ENCODE measurements at places on chromosomes 4 and X. TPM values are rescaled to one million over a fixed set of nuclear protein-coding genes. Genes with fewer than 3 reads are reported as not detected.

KLHL13 gene
- 13.6 TPM for total RNA-seq

DNA sequence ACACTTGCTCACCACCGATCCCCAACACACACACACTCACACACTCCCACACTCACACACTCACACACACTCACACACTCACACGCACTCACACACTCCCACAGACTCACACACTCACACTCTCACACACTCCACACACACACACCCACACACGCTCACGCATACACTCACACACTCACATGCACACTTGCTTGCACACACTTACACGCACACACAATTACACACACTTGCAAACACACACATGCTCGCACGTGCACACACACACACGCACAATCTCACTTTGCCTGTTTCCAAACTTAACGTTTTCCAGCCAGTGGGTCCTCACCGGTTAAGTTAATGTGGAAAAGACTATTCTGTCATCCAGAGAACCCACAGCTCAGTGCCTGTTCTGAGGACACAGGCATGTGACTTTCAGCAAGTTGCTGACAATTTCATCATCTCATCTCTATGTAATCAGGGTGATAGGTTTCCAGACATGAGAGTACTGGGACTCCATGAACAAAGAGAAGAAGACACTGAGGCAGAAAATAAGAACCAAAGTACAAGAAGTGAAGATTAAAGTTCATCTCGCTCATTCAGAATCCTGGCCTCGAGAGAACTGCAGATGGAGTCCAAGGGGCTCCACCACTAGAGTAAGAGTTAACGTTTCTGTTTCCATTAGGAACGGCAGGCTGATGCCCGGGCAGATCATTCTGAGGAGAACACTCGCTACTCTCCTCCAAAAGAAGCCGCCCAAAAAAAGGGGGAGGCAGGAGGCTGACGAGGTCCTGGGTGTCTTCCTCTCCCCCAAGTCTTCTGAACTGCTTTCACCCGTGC is 153.2 kb upstream of the FRG1 start:
- H3K27me3 ChIP-seq: no peaks in the 10 kb centered on the region
- H3K4me1 ChIP-seq: no peaks in the 10 kb centered on the region
- no peak overlapping the region for H3K4me3 ChIP-seq

DNA sequence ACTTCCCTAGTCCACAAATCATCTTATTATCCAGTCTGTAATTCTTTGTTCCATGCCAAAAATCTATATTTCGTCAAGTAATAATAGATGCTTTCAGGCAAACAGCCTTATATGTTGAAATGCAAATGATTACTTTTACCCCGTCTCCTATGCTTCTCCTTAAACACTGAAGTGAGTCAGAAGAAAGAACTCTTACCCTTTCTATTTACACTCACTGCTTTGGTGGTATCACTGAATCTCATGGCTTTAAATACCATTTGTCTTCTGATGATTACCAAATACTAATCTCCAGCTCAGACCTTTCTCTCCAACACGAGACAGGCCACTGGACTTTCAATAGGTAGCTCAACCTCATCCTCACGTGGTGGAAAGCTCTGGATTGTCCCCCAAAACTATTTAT is 558.1 kb downstream of the IL1RAPL1 start:
- DNase-seq: peak; percentile 61
- H3K36me3 ChIP-seq: no peaks in the 10 kb centered on the region
- H3K27ac ChIP-seq: no peak overlapping the region
- no peak overlapping the region for H3K4me3 ChIP-seq
- H3K27me3 ChIP-seq: no peaks in the 10 kb centered on the region

SUV39H1 gene
- 6.6 TPM for total RNA-seq

GRCh38 chr4:126558596-126558995 is 1074.2 kb upstream of the INTU start:
- H3K27me3 ChIP-seq: no peaks in the 10 kb centered on the region
- H3K27ac ChIP-seq: no peak overlapping the region
- H3K4me1 ChIP-seq: no peaks in the 10 kb centered on the region
- no peak overlapping the region for H3K4me3 ChIP-seq

- no peaks in the 10 kb centered on the region for H3K36me3 ChIP-seq
- peaks cover 3% of the 10 kb centered on the region for H3K4me1 ChIP-seq
- DNase-seq: peak; percentile 15
- H3K27ac ChIP-seq: no peak overlapping the region
- no peaks in the 10 kb centered on the region for H3K27me3 ChIP-seq
- H3K4me3 ChIP-seq: no peak overlapping the region
Measured at GRCh38 chr4:110660755-110661154, 37.9 kb upstream of the PITX2 start.

ELF4 gene
- total RNA-seq: 10.9 TPM

ADH1A gene
- total RNA-seq: not detected

DNA sequence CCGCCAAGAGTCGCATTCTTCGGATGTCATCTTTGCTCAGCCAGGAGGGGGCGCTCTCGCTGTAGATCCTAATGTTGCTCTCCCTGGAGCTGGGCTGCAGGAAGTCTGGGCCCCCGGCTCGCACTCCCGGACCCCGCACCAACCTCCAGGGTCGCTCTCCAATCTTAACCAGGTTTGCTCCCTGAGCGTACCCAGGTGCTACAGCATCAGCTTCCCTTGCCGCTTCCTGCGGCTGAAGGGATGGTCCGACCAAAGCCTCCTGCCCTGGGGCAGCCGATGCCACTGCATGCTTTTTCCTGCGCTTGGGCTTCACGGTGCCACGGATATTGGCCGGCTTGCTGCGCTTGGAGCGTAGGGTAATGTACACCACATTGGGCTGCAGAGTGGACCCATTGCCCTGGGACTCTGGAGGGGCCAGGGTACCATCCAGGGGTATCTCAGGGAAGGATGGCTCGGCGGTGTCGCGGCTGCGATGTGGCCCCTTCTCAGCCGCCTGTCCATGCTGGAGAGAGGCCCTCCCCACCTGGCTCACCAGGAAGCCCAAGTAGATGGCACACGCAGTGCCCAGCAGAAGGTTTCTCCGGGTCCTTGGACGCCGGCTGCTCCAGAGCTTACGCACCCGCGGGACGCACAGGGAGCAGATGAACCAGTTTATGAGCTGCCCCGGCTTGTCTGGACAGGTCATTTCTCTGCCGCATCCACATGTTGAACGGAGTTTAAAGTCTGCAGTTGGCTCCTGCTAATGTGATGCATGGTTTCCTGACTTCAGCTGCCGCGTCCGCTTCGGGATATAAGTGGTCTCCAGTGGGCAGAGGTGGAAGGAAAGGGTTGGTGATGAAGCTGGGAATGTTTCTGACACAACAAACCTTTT is 1.9 kb downstream of the GASK1B start:
- peaks cover 7% of the 10 kb centered on the region for H3K36me3 ChIP-seq
- peak; percentile 23 for DNase-seq
- peak overlapping the region; percentile 30 for H3K4me3 ChIP-seq
- peak overlapping the region; percentile 75 for H3K27ac ChIP-seq
- no peaks in the 10 kb centered on the region for H3K27me3 ChIP-seq

DNA sequence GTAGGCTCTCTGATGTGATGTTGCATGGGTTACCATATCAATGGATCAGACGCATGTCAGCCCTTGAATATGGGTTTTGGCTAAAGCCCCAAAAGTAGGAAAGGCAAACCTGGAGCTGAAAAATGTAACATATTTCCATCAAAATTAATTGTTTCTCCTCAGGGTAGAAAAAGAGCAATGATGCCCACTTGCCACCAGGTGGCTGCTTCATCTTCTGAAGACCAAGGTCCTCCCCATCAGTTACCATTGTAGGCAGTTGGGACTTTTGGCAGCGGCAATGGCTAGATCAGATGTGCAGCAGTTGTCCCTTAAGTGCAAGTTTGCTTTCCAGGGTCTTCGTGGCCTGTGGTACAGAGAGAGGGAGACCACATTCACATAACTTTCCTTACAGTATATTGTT is 118.2 kb downstream of the NAF1 start:
- no peaks in the 10 kb centered on the region for H3K27me3 ChIP-seq
- no peaks in the 10 kb centered on the region for H3K36me3 ChIP-seq
- no peak overlapping the region for H3K27ac ChIP-seq

PAGE2B gene
- not detected for total RNA-seq
